ENCODE measurements at places on chromosomes 16 and 17.

DNA sequence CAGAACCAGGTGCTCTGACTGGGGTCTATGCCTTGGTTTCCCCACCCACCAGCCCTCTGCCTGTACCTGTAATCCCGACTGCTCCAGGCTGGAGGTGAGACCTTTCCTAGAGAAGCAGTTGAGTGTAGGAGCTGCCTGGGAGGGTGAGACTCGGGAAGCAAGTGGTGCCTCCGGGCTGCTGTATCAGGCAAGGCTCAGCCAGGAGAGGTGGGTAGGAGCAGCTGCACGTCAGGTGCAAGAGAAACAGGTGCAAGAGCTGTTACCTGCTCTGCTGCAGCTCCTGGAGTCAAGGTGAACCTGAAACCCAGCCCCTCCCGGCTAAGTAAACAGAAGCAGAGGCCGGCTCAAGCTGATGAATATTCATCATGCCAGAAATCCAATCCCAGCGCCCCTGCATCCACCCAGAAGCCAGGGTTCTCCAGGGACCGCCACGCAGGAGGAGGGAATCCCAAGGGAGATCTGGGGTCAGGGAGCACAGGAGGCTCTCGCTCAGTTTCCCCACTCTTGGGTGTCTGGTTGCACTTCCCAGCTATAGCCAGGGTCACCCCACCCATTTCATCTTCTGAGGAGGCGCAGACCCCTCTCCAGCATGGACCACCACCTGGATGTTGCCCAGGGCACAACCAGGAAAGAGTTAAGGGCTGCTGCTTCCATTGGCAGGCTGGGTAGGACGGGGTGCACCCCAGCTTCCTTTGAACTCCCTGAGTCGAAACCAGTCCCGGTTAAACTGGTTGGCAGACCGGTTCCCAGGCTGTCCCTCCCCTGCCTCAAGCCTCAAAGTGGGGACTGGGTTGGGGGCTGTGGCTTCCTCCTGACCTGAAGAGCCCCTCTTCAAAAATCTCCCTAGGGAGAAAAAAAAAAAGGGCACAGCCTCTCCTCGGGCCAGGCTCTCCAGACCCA lies at the start of gene PRR15L:
TSS of gene PRR15L (minus strand) at position 293 of the 900 bp plus-strand sequence. CDS start 4,649 bp downstream, outside the sequence.
- no peak for DNase-seq

DNA sequence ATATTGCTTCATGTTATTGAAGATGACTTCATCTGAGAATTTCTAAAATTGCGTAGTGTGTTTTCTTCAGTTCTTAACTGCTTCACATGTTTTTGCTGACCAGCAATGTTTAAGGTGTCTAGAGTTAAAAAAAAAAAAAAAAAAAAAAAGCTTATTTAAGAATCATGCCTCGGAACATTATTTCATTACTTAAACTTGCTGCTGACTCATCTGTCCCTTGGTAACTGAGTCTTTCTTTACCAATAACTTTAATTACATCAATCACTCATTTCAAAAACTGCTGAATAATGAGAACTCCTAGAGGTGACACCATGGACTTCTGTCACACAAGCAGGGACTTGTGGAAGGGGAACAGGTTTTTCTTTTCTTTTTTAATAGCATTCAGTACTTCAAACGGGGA lies 16.2 kb downstream of the IRX5 start:
- no peak for DNase-seq

DNA sequence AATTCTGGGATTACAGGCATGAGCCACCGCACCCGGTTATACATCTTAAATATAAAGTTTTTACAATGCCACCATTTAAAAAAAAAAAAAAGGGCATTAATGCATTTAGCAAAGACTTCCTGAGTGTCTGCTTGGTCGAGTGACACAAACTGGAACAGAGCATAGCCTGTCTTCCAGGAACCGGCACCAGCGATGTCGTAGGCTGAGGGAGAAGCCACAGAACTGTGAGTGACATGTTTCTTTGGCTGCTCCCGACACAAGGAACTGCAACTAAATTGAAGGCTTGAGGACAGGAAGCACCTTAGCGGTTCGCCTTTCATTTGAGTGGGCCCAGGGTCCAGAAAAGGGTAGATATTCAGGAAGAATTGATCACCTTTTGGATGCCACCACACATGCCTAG lies 717.8 kb downstream of the MAF start:
- no peak for DNase-seq

DNA sequence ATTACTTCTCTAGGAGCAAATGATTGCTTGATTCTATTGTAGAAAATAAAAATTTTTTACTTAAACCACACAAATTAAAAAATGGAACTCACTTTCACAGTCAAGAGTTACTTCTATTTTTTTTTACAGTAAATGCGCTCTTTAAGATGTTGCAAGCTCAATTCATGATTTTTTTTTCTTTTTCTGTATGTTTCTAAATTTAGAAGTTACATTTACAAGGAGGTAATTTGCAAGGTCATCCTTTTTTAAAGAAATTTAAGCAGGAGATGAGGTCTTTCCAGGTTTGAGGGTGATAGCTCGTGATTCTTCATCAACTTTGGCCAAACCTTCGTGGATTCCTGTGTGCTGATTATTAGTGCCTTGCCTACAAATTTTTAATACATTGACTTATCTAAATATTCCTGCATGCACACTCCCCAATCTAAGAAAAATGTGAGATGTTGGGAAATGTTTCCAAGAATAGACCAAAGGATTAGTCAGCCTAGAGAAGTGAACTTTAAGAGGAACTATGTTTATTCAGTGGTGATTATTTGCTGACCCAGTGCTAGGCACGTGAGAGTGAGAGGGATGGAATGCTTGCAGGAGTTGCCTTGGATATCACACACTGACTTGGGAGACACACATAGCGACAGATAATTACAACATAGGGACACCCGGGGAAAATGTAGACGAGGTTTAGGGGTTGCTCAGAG lies 429.8 kb downstream of the MAF start:
- no peak for DNase-seq

DNA sequence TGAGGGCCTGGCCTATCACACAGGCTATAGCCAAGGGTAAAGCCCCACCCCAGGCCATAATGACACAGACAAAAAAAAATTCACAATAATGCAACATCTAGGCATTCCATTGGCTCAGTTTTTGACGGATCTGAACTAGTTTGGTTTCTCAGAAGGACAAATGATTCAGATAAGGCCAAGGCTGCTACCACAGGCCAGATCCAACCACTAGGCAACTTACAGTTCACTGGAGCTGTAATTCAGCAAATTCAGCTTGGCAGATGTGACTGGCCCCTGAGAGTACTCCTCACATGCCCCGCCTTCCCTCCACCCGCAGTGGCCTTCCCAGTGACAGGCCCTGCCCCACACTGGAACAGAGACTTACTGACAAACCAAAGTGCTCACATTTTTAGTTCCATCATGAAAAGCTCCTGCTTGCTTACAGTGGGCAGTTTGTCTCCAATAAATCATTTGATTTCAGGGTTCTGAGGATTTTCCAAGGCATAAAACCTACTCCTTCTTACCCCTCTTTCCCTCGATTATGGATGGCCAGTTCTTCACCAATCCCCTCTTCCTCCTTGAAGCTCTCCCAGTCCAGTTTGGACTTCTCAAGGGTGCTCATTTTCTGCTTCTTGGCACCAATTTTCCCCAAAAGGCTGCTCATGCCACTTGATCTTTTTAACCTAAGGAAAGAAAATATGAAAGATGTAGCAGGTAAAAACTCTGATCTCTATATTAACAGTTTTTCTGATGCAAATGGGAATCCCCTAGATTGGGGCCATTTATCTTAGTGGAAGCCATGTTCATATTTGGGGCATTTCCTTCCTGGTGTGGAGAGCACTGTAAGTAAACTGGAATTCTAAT lies 53.3 kb upstream of the BCAR1 start:
- no peak for DNase-seq

DNA sequence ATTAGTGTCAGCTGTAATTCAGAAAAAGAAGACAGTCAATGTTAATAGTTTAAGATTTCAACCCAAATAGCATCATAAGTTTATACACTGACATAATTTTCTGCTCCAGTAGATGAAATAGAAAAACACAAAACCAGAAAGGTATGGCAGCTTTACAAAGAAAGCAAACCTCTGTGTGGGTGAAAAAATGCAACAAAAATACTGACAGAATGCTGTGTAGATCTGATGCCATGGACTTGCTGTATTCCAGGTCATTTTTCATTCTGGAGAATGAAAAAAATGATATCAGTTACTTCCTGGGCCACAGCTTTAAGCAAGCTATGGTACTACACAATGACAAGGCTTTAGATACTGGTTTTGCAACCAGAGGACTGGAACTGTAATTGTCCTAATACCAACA lies 116.0 kb downstream of the MAP2K4 start:
- no peak for DNase-seq
